ENCODE measurements at places on chromosomes 5 and 9.

GRCh38 chr9:38467404-38467803 is 43.1 kb upstream of the IGFBPL1 start:
- H3K36me3 ChIP-seq: no peaks in the 10 kb centered on the region
- peaks cover 15% of the 10 kb centered on the region for H3K27me3 ChIP-seq
- no peak overlapping the region for H3K4me3 ChIP-seq
- peaks cover under 1% of the 10 kb centered on the region for H3K4me1 ChIP-seq
- H3K27ac ChIP-seq: no peak overlapping the region

- H3K36me3 ChIP-seq: no peaks in the 10 kb centered on the region
- peaks cover 8% of the 10 kb centered on the region for H3K27me3 ChIP-seq
- no peak overlapping the region for H3K4me3 ChIP-seq
- DNase-seq: no peak
These were observed 219.3 kb downstream of the CEMIP2 start for GRCh38 chr9:71549023-71549422.

- no peak overlapping the region for H3K4me3 ChIP-seq
- no peak for DNase-seq
- no peak overlapping the region for H3K27ac ChIP-seq
- H3K4me1 ChIP-seq: peaks cover 1% of the 10 kb centered on the region
- no peaks in the 10 kb centered on the region for H3K36me3 ChIP-seq
These were observed 729.4 kb downstream of the MTRR start for GRCh38 chr5:8598356-8598755.

DNA sequence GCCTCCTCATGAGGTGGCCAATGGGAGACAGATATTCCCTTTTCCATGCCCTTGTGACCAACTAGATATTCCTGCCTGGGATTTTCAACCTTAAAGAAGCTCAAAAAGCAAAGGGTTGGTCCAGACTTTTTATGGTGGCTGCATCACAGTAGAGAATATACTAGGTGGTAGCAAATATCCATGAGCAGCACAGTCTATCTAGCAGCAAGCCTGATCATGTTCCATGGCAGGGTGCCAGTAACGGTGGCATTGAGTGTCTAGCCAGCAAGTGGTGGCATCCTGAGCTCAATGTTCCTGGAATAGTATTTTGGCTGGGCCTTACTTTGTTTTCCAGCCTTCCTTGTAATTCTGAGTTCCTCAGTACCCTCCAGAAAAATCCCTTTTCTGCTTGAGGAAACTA is 25.8 kb downstream of the CDC25C start:
- no peak overlapping the region for H3K27ac ChIP-seq
- H3K4me3 ChIP-seq: no peak overlapping the region
- H3K4me1 ChIP-seq: peaks cover 2% of the 10 kb centered on the region
- H3K36me3 ChIP-seq: peaks cover 10% of the 10 kb centered on the region

- no peaks in the 10 kb centered on the region for H3K27me3 ChIP-seq
- DNase-seq: no peak
- no peaks in the 10 kb centered on the region for H3K36me3 ChIP-seq
- no peaks in the 10 kb centered on the region for H3K4me1 ChIP-seq
These were observed 87.8 kb upstream of the SLC27A6 start for GRCh38 chr5:128877476-128877875.

GRCh38 chr9:80885894-80886293 is 803.5 kb downstream of the TLE1 start:
- peaks cover 20% of the 10 kb centered on the region for H3K4me1 ChIP-seq
- H3K27ac ChIP-seq: peak overlapping the region; percentile 49
- no peaks in the 10 kb centered on the region for H3K27me3 ChIP-seq
- DNase-seq: no peak

- H3K27ac ChIP-seq: no peak within 1 kb of the TSS
- no peaks in the 10 kb centered on the region for H3K4me1 ChIP-seq
- no peaks in the 10 kb centered on the region for H3K27me3 ChIP-seq
- H3K36me3 ChIP-seq: no peaks in the 10 kb centered on the region
These were observed at the start of gene FAM240B for GRCh38 chr9:38720083-38720745. Gene FAM240B, minus strand, starts transcription at chr9:38720133. Its CDS starts 16,134 bp downstream, at chr9:38703999.

GRCh38 chr5:132819468-132819867 is 6.4 kb downstream of the SOWAHA start:
- no peaks in the 10 kb centered on the region for H3K36me3 ChIP-seq
- no peak for DNase-seq
- peaks cover 2% of the 10 kb centered on the region for H3K4me1 ChIP-seq
- no peak overlapping the region for H3K27ac ChIP-seq
- no peak overlapping the region for H3K4me3 ChIP-seq

- DNase-seq: no peak
- H3K36me3 ChIP-seq: no peaks in the 10 kb centered on the region
- H3K4me1 ChIP-seq: no peaks in the 10 kb centered on the region
- no peaks in the 10 kb centered on the region for H3K27me3 ChIP-seq
- H3K4me3 ChIP-seq: no peak overlapping the region
These were observed 120.3 kb downstream of the MUSK start for GRCh38 chr9:110788871-110789270.

DNA sequence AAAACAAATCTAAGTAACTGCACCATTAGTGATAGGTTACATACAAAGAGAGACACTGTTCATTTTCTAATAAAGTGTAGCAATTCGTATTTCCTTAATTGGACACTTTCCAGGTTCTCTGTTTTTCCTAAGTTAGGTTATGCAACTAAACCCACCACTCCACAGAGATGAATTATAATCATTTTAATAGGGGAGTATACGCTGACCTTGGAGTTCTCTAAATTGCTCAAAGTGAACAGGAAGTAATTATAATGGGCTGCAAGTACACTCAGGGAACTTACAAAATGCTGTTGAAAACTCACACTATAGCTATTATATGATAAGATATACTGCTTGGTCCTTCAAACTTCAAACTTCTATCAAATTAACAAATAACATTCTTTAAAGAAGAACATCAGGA is 18.2 kb upstream of the ADCY2 start:
- no peak overlapping the region for H3K27ac ChIP-seq
- H3K36me3 ChIP-seq: no peaks in the 10 kb centered on the region
- peaks cover 2% of the 10 kb centered on the region for H3K4me1 ChIP-seq

- H3K4me1 ChIP-seq: no peaks in the 10 kb centered on the region
- no peak for DNase-seq
- H3K27ac ChIP-seq: no peak overlapping the region
- H3K4me3 ChIP-seq: no peak overlapping the region
- H3K36me3 ChIP-seq: no peaks in the 10 kb centered on the region
These were observed 417.7 kb downstream of the PSAT1 start for GRCh38 chr9:78714576-78714975.

DNA sequence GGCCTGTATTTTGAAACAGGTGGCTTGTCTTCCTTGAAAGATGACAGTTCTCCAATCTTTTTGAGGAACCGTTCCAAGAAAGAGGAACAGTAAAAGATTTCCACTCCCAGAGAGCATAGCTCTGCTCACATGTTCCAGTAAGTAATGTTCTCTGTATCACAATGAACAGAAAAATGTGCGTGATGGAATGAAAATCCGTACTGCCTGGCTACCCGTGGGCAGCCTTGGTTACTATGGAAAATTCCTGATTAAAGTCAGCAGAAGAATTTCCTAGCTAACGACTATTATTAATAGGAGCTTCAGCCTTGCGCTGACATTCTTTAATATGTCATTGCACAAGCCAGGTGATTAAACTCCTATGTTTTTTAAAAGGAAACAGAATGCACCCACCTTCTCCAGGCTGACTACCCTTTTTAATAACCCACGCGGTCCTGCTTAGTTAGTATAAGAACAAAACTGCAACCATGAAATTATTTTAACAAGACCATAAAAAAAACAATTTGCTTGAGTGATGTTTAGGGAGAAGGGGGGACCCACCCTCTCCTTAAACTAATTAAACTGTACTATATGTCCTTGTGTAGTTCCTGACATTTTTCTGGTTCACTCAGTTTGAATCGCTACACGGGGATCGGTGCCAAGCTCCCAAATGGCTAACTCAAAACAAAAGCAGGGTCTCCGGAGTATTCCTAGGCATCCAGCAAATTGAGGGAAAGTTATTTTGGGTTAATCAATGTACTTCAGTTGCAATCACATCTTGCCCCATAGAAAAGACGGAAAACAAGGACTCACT is 54.8 kb upstream of the CPEB4 start:
- no peaks in the 10 kb centered on the region for H3K27me3 ChIP-seq
- DNase-seq: no peak
- H3K4me3 ChIP-seq: no peak overlapping the region
- no peak overlapping the region for H3K27ac ChIP-seq
- H3K4me1 ChIP-seq: peaks cover 2% of the 10 kb centered on the region
- H3K36me3 ChIP-seq: no peaks in the 10 kb centered on the region

DNA sequence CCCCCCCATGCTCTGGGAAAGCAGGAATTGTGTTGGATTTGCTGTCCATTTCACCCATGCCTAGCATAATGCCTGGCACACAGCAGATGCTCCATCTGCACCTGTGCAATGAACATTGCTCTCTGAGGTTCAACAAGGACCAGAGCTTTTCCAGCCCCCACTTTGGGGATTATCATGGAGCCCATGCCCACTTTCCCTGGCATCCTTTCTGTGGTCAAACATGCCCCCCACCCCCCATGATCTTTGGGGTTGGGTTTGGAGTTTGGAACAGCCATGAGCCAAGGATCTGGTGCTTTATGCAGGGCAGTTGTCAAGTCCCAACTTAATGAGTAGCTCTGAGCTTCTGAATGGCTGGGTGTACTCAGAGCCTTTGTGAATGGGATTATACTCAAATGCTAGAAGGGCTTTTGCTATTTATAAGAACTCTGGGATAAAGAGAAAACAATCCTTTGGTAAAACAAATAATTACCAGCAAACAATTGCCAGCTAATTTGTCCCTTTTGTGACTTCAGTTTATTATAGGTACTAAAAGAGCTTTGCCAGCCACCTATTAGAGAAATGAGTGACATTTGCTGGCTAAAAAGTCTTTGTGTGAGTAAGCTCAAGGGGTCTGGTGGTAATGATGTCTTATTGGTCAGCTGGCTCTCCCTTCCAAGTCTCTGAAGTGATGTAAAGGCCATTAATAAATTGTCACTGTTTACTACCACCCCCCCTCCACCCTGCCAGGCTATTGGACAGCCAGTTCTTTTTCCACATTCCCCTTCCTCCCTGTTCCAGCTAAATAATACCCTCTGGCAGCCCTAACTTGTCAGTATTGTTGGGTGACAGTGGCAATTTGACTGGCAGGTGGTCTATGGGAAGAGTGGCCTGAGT is 182.3 kb downstream of the MACROH2A1 start:
- peaks cover 3% of the 10 kb centered on the region for H3K4me1 ChIP-seq
- H3K27me3 ChIP-seq: peaks cover 21% of the 10 kb centered on the region
- no peak for DNase-seq
- no peak overlapping the region for H3K4me3 ChIP-seq
